ENCODE measurements at places on chromosomes 3 and 15.

DNA sequence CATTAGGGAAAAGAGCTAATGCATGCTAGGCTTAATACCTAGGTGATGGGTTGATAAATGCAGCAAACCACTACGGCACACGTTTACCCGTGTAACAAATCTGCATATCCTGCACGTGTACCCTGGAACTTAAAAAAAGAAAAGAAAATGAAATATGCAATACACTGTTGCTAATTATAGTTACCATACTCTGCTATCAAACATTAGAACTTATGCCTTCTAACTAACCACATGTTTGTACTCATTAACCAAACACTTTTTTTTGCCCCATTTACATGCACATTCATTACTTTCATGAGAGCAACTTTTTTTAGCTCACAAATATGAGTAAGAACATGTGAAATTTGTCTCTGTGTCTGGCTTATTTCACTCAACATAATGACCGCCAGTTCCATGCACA lies 253.1 kb downstream of the CGGBP1 start:
- DNase-seq: no peak

GRCh38 chr15:39247574-39247973 lies 333.3 kb upstream of the THBS1 start:
- no peak for DNase-seq

DNA sequence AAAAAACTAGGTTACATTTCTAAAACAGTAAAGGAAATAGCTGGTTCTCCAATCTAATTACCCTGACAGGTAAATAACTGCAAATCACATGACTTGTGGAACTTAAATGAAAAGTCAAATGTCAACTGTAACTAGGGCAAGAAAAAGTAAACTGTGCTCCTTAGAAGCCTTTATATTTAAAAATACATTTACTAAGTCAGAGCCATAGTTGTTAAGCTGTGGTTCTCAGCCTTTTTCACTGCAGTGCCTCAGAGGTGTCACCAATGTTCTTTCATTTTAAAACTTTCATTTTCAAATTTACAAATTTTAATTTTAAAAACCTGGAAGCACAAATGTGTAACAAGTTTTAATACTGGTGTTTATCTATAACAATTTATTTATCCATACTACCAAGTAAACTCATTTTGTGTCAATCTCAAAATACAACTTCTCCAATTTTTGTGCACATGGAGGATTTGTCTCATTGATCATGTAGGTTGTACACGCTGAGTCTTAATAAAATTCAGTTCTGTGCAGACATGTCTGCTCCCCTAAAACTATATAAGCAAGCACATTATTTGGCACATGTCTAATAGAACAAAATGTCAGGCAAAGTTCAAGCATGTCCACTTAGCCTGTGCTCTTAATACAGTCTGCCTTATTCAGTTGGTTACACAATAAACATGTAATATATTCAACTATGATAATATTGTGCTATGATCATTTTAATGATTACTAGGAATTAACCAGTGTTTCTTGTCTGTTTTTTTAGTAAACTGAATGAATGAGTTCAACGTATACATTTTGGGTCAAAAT lies 70.4 kb downstream of the DLG1 start:
- no peak for DNase-seq

DNA sequence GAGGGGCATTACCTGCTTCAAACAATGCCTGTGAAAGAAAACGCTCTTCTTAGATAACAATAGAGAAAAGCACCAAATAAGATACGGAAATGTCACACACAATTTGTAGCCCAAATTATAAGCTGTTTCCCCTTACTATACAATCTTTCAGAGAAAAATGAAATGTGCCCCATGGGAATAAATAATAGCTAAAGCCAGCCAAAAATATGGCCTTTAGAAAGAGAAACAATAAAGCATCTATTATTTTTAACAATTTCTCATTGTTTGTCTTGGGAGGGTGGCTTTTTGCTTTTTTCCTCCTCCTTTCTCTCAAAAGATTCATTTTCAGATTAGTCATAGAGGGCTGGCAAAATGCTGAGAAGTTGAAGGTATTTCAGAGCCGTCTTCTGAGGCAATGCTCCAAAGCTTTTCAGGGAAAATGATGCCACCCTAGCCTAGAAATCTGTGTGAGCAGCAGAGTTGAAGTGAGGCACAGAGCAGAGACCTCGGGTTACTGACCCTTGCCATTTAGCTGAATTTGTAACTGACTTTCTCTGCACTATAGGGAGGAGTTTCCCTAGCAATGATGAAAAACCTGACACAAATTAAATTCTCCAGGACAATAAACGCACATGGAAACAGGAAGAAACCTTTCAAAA lies 86.3 kb upstream of the PRICKLE2 start:
- DNase-seq: no peak

DNA sequence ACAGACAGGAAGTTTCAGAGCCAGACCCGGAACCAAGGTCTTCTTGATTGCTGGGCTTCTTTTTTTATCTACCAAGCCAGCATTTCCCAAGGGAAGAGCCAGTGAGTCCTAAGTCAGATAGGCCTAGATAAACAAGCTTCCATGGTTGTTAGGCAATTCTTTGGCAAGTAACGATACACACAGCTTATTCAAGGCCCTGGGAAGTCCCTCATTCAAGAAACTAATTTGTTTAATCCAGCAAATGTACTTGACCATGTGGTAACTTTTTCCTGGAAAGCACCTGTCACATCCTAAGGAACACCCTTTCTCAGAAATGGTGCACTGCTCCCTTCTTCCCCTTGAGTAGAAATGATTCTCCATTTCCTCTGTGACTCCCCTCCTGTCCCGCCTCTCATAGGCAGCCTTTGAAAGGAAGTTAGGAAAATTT lies 209.9 kb downstream of the ITPR1 start:
- no peak for DNase-seq

- DNase-seq: no peak
Observed at GRCh38 chr3:58359621-58360020, 26.9 kb downstream of the PXK start.

DNA sequence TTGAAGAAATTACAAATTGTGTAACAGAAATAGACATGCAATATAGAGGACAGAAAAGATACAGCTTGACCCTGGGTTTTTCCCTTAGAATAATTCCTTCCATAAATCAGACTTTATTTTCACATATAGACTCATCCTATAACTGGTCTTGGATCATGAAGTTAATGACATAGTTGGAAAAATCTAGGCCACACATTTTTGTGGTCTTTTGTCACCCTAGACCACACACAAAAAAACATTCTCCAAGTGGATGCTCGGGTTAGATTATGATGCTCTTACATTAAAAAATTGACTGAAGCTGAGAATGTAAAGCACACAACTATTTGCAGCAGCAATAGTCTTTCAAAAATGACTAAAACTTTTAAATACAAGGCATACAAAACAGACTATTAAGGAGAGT lies 7.5 kb upstream of the PLA2G4D start:
- DNase-seq: no peak

- no peak for DNase-seq
Observed at GRCh38 chr15:45155739-45156138, 25.9 kb downstream of the DUOX1 start.

GRCh38 chr15:88995449-88995848 lies 82.3 kb upstream of the MFGE8 start:
- DNase-seq: no peak

GRCh38 chr3:15512166-15512565 lies 9.3 kb downstream of the COLQ start:
- DNase-seq: peak; percentile 44

DNA sequence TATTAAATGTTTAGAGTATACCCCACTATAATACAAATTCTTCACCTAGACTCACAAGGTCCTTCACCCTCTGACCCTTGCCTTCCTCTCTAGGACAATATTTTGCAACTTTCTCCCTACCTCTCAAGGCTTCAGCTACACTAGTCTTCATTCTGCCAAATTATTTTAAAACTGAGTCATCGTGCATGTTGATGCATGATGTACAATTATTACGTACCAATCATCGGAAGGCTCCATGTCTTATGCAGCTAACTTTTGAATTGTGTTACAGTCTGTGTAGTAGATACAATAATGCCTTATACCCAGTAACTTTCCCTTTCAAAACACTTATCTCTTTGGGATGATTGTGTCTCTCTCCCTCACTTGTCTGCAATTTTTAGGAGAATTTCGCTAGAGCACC lies 98.5 kb upstream of the ROBO2 start:
- no peak for DNase-seq

GRCh38 chr3:183545708-183546107 lies 9.8 kb downstream of the KLHL6 start:
- DNase-seq: no peak
